ENCODE measurements at places on chromosomes 12 and 14.
A peak's percentile ranks its signal among the peaks of the same experiment; 100 is the strongest.

- no peak for DNase-seq
These were observed 123.9 kb downstream of the BCL11B start for GRCh38 chr14:99148131-99148530.

- DNase-seq: no peak
These were observed 4.6 kb downstream of the TCL1B start for GRCh38 chr14:95690815-95691214.

- DNase-seq: no peak
These were observed 62.1 kb downstream of the E2F7 start for GRCh38 chr12:77003246-77003645.

- no peak for DNase-seq
These were observed 14.0 kb upstream of the INSM2 start for GRCh38 chr14:35519986-35520385.

DNA sequence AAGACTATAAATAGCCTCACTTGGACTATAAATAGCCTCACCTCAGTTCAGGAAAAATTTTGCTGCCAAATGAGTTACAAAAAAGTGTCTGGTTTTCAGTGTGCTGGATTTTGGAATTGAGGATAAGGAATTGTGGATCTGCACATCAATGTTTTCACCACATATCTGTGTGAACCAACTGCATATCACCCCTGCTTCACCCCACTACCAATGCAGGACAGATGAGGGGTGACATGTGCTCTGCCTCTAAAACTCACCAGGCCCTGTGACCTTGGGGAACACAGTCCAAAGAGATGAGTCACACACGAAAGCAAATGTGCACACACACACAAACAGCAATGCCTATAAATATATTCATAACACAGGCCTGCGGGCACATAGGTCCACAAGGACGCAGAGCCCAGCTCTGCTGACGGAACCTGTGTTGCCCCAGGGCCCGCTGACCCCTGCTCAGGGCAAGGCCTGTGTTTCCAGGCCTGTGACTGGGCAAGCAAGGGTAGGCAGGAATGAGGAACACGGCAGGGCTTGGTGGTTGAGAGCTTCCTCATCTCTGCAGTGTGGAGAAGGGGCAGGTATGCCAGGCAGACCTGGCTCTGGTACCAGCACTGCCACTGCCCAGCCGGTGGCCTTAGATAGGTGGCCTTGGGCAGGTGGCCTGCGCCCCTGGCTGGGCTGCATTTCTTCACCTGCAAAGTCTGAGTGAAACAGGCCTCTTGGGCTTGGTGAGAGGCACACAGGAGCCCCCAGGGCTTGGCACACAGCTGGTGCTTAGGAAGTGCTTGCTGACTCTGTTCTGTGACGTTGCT, 82.4 kb downstream of the ARL6IP4 start:
- no peak for DNase-seq

GRCh38 chr12:30806989-30807694, 52.4 kb upstream of the CAPRIN2 start:
- DNase-seq: no peak

- no peak for DNase-seq
These were observed 53.4 kb downstream of the HSD17B6 start for GRCh38 chr12:56816491-56816890.

GRCh38 chr14:69880044-69880487, 850 bp downstream of the SMOC1 start:
- DNase-seq: no peak

- peak; percentile 53 for DNase-seq
These were observed at the start of gene FAM234B for GRCh38 chr12:13044002-13044905. FAM234B (plus strand) TSS chr12:13044381; CDS start chr12:13044404, 23 bp downstream.

GRCh38 chr12:75739912-75740311, 228.5 kb upstream of the KRR1 start:
- no peak for DNase-seq

DNA sequence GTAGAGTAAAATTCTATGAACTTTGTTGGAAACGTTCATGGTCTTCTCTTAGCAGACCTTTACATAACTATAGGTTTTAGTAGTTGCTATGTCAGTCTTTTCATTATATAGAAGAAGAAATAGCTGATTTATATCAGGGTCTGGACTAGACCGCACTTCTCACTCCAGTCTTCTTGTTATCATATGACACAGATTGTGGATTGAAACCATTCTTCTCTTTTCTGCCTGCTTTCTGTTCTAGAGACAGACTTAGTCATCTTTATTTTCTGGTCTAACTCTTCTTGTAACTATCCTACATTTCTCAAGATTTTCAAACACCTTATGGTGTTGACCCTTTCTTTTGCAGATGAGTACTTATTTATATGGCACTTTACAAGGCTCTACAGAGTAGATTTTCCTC, 55.7 kb downstream of the PCNX1 start:
- no peak for DNase-seq

GRCh38 chr12:95859344-95859816, 628 bp downstream of the SNRPF start:
- no peak for DNase-seq

DNA sequence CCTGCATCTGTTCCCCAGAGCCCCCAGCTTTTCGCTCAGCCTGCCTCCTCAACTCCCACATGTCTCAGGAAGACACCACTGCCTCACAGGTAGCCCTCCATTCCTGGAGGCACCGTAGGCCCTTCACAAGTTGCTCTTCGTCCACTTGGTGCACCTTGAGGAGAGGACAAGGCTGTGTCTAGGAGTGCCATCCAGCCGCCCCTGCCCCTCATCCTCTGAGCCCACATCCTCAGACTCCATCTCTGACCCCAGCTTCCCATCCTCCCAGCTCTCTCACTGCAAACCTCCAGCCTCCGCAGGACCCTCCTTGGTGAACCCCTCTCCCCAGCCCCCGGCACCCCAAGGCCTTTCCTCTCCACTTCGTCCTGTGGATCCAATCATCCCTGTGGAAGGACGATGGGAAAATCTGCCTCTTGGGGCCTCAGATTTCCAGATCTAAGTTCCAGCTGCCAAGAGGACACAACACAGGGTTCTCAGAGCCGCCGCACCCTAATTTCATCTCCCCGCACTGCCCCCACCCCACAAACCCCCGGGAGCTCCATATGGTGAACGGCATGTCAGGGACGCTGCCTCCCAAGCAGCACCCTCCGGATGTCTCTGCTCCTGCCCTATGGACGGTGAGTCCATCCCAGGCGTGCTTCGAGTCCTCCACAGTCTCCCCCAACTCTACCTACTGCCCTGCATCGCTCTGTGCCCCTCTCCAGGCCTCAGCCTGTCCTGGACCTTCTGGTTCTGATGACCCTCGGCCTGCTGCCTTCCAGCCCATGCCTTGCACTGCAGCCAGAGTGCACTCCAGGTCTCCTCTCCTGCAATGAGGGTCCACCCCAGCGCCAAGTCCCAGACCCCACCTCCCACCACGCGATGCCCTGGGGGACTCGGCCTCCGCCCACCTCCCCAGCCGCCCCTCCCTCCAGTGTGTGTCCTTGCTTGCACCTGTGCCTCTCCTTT, 314.1 kb upstream of the DIO3 start:
- no peak for DNase-seq

- DNase-seq: no peak
These were observed 32.7 kb downstream of the DEPDC4 start for GRCh38 chr12:100234166-100234565.

GRCh38 chr14:95260537-95261361, 59.0 kb downstream of the CLMN start:
- peak; percentile 52 for DNase-seq

GRCh38 chr12:111201495-111202236, 167.2 kb downstream of the PHETA1 start:
- no peak for DNase-seq

DNA sequence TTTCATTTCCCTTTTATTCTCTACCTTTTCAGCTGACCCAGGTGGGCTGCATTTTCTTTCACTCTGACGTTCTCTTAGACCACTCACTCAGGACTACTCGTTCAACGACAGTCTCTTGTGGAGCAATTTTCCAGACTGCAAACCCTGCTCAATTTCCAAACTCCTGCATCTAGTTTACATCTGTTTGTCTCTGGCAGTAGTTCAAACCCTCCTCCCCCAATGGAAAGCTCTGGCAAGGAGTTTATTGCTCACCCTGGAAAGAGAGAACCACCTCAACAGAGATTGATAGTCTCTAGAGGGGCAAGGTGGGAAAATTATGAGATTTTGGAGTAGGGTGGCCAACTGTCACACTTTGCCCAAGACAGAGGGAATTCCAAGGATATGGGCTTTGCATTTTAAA, 130.2 kb downstream of the TSHR start:
- DNase-seq: no peak

DNA sequence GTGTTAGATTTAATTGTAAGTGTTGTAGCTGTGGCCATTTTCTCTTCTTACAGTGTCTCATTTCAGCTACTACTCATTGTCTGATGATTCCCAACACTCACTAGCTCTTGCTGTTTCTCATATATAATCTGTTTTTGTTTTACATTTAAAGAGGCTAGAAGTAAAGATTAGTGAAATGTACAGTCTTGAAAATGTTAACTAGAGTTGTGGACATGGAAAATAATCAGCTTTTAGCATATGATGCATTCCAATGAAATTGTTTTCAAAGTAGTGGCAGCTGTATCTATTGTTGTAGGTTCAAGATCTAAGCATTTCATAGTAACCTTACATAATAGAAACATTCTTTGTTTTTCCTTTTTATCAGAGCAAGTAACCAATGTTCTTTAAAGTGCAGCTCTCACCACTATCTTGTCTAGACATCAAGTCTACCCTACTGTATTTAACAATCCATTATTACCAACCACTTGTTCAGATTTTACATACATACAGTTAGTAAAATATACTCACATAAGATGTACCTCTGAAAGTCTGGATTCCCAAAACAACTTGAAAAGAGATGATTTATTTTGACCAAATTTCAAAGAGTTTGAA, 76.9 kb downstream of the PPHLN1 start:
- no peak for DNase-seq

DNA sequence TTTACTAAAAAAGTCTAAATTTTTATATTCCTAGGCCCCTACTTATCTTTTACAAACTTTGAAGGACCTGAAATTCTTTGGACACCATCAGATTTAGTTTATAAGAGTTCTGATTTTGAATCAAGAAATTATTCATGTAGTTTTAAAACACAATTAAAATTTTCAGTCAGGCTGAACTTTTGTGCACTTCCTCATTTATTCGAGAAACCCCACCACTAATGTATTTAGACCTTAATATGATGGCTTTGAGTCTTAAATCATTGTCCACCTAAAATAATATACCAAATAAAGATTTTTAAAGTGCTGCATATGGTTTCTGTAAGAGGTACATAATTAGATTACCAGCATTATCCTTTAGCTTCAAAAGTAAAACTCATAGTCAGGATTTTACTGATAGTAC, 103.4 kb downstream of the PAWR start:
- no peak for DNase-seq

- no peak for DNase-seq
These were observed 86.1 kb upstream of the ARHGAP5 start for GRCh38 chr14:31990926-31991572.

DNA sequence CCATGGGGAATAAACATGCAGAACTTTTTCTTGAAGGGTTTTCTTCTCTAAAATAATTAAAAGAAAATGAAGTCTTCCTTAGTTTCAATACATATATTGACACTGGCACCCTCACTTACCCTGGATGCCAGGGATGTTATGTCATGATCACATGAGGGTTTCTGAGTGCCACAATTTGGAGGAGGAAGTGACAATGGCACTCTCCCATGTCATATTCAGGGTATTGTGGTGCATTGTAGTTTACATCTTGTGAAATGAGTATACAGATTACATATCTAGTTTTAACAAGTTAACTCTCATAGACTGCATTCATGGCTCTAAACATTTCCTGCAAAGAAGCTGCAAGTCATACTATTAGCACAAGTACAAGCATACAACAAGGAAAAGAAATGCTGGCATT, 37.7 kb downstream of the CCDC177 start:
- no peak for DNase-seq

DNA sequence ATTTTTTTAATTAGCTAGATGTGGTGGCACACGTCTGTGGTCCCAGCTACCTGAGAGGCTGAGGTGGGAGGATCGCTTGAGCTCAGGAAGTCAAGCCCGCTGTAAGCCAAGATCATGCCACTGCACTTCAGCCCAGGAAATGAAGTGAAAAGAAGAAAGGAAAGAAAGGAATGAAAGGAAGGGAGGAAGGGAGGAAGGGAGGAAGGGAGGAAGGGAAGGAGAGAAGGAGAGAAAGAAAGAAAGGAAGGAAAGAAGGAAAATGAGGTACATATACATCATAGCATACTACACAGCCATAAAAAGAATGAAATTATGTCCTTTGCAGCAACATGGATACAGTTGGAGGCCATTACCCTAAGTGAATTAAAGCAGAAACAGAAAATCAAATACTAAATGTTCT, 12.2 kb downstream of the DNAI7 start:
- DNase-seq: no peak

DNA sequence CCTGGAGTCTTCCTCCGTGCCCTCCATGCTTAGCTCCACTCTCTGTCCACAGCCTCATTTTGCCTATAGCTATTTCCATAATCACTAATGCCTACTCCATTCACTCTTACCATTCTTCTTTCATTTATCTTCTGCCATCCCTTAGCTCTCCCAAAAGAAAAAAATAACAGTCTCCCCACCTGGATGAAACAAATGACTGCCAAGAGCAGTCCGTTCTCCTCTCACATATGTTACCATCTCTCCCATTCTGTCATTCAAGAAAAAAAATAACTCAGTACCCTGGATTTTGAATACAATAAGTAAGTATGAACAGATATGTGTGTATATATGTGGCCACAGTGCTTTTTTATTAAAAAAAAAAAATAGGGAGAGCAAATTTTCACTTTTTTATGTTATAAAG, 13.2 kb downstream of the DUSP16 start:
- DNase-seq: no peak

- no peak for DNase-seq
These were observed 38.0 kb upstream of the BDKRB2 start for GRCh38 chr14:96166461-96167223.

GRCh38 chr12:131555197-131555846, 155.6 kb upstream of the SFSWAP start:
- no peak for DNase-seq

- DNase-seq: no peak
These were observed 52.1 kb downstream of the EIF2S3B start for GRCh38 chr12:10557766-10558165.

DNA sequence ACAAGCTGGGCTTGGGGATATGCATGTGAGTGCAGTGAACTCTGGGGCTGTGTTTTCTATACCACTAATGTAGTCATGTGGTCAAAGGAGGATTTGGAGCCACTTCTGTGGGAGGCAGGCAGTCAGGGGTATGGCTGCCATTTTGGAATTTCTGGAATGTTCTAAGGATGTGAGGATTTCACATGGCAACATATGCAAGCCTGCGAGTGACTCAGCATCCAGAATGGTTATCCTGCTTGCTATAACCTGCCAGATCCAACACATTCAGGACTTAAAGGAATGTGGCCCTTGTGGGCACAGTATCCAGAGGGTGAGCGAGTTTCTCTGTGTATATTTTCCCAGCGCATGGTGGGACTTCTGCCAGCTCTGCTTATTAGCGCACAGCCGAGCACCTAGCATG, 249.2 kb upstream of the PWP1 start:
- no peak for DNase-seq

- no peak for DNase-seq
These were observed 129.3 kb downstream of the ZFP36L1 start for GRCh38 chr14:68663385-68664076.

DNA sequence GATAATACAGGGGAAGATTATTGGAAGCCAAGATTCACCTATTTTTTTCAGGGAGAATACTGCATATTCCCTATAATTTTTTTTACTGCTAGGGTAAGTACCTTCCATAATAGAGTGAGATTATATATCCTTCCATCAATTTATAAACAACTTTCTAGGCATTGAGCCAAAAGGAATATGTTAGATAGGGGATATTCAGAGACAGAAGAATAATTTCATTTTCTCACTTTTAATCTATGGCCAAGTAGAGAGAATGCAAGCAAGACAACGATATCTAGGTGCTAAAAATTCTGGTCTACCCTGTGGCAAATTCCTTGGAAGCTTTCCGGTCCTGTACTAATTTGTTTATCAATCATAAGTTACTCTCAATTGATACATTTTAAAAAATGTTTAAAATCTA, 69.7 kb upstream of the STAC3 start:
- DNase-seq: no peak
